ENCODE measurements at places on chromosomes 13 and 19.

DNA sequence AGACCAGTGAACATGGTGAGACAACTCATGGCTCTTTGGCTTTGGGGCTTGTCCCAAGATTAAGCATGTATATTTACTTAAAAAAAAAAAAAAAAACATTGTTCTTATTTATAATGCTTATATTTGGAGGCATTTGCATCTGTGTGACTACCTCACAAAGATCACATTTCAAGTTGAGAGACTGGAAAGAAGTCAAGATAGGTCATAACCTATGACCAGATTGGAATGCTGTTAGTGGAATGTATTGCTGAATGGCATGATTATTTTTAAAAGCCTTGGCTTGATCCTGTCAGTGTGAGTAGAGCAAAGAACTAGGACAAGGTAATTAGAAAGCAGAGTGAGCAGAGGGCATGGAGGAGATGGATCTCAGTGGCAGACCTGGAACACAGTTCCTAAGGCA is 214.6 kb downstream of the OXGR1 start:
- DNase-seq: no peak

GRCh38 chr19:17671906-17672305 is 16.2 kb downstream of the UNC13A start:
- no peak for DNase-seq

GRCh38 chr13:32001769-32002168 is 29.8 kb upstream of the FRY start:
- no peak for DNase-seq

GRCh38 chr13:97435794-97436193 is 1.8 kb downstream of the RAP2A start:
- DNase-seq: no peak

- DNase-seq: no peak
Observed at GRCh38 chr13:97539651-97540610, 106.0 kb downstream of the RAP2A start.

DNA sequence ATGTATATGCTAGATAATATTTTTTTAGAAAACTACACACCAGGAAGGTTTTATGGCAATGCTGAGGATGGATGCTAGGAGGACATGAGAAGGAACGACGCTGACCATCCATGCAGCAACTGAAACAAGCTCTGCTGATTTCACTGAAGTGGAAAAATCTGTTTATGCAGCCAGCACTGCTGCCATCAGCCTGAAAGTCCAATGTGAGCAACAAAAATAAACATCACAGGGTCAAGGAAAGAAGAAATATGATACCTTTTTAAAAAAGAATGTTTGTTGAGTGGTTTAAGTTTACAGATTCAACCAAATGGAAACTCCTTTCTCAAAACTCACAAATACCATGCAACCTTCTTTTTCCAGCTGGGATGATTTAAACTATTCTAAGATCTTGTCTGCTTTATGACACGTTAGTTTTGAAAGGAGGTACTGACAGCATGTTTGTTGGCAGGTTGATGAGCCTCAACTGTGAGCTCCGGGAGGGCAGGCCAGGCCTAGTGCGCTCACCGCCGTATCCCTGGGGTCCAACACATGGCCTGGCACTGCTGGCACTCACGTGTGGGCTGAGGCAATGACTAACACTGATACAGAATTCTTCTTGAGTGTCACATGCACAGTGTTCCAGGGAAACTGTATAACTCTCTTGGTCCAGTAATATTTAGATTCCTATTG is 46.8 kb downstream of the LATS2 start:
- DNase-seq: no peak

GRCh38 chr19:45638930-45639729 is at the start of gene EML2:
EML2 (minus strand) TSS chr19:45639397; CDS start chr19:45639376, 21 bp downstream.
- DNase-seq: peak; percentile 60

DNA sequence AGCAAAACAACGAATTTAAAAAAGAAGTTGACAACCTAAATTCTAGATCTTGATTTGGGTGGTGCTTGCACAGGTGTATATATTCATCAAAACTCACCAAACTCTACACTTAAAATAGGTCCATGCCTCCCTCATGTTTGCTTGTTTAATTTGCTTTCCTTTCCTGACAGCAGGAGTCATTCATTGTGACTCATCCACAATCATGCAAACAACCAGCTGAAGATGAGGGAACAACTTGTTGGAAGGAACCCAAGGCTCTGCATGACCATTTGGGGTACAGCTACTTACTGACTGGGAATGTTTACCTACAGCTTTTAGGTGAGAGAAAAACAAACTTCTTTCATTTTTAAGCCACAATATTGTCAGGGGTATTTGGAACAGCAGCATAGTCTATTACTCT is 96.6 kb downstream of the RXFP2 start:
- no peak for DNase-seq

- no peak for DNase-seq
Observed at GRCh38 chr19:48639483-48640375, 2.5 kb upstream of the DBP start.

GRCh38 chr19:53908106-53908934 is 758 bp upstream of the CACNG7 start:
- peak; percentile 47 for DNase-seq

GRCh38 chr13:25085125-25085742 is 10.7 kb upstream of the PABPC3 start:
- no peak for DNase-seq

GRCh38 chr13:34019870-34020269 is 201.9 kb downstream of the RFC3 start:
- no peak for DNase-seq

DNA sequence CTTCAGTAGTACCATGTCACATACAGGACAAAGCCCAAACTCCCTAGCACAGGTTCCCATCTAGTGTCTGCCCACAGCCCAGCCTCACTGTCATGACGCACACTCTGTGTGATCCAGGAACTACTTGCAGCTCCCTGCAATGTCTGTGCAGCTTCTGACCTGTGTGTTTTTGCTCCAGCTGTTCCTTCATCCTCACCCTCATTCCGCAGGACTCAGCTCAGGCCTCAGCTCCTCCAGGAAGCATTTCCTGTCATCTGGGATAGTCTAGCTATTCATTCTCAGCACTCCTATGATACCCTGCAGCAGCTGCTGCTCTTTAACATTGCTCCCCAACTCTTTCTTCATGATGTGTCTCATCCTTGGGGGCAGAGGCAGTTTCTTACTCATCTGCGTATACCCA is 56.1 kb downstream of the ENOX1 start:
- DNase-seq: no peak

DNA sequence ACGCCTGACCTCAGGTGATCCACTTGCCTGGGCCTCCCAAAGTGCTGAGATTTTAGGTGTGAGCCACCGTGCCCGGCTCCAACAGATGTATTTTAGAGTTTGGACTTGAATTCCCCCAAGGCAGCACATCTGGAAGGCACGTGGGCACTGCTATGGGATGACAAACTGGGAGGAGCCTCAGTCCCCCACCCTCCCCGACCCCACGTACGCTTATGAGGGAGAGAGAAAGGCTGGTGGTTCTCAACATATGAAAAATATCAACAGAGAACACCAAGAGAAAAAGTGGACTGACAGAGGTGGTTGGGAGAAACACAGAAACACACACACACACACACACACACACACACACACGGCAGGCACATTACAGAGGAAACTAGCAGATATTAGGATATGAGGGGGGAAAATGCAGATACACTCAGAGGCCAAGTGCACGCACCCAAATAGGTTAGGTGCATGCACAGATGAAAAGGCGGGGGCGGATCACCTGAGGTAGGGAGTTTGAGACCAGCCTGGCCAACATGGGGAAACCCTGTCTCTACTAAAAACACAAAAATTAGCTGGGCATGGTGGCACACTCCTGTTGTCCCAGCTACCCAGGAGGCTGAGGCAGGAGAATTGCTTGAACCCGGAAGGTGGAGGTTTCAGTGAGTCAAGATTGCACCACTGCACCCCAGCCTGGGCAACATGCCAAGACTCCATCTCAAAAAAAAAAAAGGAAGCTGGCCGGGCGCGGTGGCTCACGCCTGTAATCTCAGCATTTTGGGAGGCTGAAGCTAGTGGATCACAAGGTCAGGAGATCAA is 3.2 kb downstream of the STX10 start:
- no peak for DNase-seq

DNA sequence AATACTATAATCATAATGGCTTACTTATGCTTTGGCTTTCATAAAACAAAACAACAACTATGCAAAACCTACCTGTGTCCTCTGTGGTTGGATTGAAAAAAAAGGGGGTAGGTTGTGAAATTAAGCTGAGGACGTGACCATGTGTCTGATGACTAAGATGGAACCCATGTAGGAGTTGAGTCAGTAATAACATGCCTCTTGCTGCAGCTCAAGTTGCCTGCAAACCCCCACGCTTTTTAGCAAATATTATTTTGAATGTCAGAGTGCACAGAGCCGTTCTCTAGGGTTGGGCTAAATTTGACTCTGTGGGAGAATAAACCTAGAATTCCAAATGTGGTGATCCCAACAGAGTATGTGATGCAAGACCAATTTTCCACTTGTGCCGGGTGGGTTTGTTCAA is 209.3 kb downstream of the KCNRG start:
- DNase-seq: no peak

- no peak for DNase-seq
Observed at GRCh38 chr13:99559560-99559959, 58.3 kb downstream of the TM9SF2 start.

- no peak for DNase-seq
Observed at GRCh38 chr13:28355822-28356371, 139.0 kb downstream of the FLT1 start.

- DNase-seq: no peak
Observed at GRCh38 chr13:73481886-73482445, 423.2 kb downstream of the KLF5 start.

DNA sequence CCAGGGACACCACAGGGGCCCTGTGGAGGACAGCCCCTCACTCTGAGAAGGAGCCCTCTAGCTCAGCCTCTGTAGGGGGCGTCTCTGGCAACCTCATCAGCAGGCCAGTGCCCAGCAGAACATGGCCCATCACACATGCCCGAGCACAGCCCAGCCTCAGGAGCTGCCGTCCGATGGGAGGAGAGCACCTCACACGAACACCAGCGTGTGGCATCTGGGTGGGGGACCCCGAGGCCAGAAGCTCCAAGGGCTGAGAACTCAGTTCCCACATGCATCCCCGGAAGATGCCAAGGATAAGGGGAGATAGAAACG is 11.3 kb downstream of the SH3GL1 start:
- no peak for DNase-seq

DNA sequence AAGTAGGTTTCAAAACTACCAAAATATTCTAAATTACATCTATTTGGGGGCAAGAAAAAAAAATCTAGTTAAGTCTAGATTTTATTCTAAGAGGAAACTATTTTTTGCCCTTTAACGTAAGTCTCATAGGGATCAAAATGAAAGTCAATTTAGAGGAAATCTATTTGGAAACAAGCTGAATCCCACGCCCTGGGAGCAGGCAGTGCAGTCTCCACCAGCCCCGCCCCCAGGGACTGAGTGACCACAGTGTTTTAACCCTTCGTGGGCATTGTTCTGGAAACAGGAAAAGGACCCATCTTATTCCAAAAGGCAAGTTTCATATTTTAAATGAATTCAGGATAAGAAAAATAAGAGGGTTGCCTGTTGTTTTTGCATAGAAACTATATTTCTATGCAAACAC is 209.7 kb downstream of the SPRY2 start:
- DNase-seq: no peak

GRCh38 chr19:16094360-16095070 is 17.2 kb upstream of the RAB8A start:
- DNase-seq: no peak
